ENCODE measurements at places on chromosomes 11 and 22.
A peak's percentile ranks its signal among the peaks of the same experiment; 100 is the strongest.

GRCh38 chr11:88016392-88017170 is 158.7 kb downstream of the RAB38 start:
- peak; percentile 51 for DNase-seq

- DNase-seq, result no peak
Measured at GRCh38 chr11:127972816-127973215, 614.5 kb downstream of the ETS1 start.

GRCh38 chr11:77193911-77194830 is 66.1 kb downstream of the MYO7A start:
- no peak for DNase-seq

DNA sequence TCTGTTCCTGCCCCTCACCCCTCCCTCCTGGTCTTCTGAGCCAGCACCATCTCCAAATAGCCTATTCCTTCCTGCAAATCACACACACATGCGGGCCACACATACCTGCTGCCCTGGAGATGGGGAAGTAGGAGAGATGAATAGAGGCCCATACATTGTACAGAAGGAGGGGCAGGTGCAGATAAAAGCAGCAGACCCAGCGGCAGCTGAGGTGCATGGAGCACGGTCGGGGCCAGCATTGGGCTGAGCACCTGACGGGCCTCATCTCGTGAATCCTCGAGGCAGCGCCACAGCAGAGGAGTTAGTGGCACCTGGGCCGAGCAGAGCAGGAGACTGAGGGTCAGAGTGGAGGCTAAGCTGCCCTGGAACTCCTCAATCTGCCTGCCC is 941.8 kb downstream of the BRD1 start:
- DNase-seq, result no peak

DNA sequence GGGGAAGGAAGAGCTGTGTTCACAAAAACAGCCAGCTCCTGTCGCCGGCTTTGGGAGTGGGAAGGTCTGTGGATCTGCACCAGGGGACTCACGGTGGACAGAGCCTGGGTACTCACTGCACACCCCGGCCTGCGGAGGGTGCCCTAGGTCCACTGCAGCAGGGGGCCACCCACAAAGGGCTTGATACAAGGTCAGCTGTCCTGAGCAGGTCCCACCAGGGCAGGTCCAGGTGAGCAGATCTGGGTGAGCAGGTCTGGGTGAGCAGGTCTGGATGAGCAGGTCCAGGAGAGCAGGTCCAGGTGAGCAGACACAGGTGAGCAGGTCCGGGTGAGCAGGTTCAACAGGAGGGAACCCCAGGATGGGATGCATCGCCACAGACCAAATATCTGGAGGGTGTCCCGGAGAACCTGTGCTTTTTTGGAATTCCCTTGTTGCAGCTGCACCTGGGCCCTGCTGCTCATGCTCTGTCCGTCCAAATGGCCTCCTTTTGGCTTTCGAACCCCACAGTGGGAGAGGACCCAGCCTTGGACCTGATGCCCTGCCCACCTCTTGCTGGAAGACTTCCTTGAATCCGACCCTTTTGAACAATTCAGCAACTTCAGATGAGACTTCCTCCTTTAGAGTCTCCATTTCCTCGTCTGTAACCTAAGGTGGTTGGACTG is 485.3 kb downstream of the TBC1D22A start:
- no peak for DNase-seq

DNA sequence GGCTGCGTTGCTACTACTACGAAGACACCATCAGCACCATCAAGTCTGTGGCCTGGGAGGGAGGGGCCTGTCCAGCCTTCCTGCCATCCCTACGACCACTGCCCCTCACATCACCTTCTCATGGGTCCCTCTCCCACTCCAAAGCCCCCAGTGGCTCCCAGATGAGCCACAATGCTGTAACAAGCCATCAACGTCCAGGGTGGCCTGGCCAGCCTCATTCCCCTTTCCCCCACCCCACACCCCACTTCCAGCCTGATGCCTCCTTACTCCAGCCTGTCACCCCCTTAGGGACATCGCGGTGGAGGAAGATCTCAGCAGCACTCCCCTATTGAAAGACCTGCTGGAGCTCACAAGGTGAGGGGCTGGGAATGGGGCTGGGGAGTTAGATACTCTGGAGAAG is 14.9 kb downstream of the NCF4 start:
- DNase-seq, result no peak

DNA sequence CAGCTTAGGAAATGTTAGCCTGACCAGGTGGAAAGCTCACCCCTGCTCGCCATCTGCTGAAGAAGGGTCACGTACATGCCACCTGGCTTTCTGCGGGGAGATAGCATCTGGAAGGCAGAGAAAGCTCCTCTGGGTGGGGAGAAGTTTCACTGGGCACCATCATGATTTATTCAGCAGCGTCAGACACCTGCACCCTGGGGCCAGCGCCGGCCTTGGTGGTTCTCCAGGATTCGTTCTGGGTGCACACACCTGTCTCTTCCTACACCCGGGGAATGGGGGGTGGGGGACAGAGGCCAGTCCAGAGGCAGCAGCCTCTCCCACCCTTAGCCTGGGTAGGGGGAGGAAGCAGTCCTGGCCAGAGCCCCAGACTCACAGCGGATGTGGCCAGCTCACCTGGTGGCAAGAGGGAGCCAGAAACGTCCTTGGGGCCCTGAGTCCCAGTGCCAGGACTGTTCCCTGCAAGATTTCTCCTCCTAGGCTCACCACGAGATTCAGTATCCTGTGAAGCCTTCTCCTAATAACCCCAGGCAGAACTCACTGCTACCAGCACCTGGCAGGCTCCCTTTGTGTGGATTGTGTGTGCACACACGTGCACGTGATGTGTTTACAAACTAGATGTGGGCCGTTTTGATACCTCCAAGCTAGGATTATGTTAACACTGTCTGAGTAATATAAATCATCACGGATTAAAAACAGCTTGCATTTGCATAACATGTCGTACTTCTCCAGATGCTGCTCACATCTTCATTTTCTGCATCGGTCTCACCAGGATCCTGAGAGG is 17.3 kb upstream of the RASD2 start:
- DNase-seq, result no peak

GRCh38 chr11:19218216-19218615 is 16.4 kb upstream of the CSRP3 start:
- DNase-seq, result no peak

DNA sequence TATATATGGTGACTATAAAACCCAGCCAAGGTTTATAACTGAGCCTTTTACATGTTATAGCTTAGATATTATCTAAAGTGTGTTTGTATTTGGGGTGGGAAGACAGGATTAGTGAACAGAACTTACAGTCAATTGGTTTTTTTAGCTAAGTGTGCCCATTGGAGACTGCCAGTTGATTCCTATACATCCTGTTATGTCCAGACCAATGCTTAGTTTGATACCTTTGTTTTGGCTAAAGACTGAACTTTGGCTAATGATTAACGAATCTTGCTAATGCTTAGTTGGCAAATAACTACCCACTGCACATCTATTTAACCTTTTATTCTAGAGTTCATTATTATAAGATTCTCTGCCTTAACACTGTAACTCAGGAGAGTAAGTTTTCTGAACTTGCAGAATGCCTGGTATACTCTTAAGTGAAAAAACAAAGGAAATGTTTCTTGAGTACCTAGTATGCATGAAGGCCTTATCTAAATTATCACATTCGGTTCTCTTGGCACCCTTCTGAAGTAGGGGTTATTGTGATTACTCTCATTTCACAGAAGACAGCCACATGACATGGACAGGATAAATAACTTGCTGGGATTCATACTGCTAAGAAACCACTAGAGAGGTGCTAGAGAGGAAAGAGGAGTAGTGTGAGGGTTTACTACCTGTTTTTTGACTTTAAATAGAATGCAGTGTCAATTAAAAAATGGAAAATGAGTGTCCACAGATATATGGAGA is 54.0 kb downstream of the KREMEN1 start:
- no peak for DNase-seq

- no peak for DNase-seq
Measured at GRCh38 chr22:25137577-25138525, 61.8 kb upstream of the CRYBB3 start.

- no peak for DNase-seq
Measured at GRCh38 chr11:6523253-6523652, 26.2 kb downstream of the DNHD1 start.

GRCh38 chr22:50296658-50297490 is 10.6 kb downstream of the PLXNB2 start:
- DNase-seq, result no peak

DNA sequence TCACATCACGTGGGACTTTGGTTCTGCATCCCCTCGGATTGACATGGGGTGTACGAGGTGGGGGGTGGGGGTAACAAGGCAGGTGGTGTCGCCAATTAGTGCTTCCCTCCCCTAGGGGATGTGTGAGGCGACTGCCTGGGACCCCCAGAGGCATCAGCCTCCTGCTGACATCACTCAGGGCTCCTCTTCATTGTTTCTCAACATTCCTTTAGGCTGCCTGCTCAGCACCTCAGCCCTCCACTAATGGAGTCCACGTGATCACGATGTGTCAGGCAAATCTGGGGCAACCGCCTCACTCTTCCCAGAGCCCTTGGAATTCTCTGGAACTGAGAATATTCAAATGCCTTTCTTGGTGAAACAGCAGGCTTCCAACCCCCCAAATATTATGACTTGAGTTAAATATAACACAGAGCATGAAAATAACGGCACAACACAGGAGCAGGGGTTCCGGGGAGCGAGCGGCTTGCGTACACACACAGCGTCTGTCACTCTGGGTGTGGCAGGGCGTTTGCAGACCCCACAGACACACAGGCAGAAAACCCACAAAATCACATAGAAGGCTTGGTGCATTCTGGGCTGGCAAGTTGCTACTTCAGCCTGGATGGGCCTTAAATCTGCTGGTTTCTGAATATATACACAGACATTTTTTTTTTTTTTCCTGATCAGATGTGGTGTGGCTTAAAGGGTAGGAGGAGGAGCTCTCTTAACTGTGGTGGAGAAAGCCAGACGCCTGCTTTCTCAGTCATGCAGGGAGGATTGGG is 170.1 kb upstream of the CADM1 start:
- DNase-seq, result no peak

DNA sequence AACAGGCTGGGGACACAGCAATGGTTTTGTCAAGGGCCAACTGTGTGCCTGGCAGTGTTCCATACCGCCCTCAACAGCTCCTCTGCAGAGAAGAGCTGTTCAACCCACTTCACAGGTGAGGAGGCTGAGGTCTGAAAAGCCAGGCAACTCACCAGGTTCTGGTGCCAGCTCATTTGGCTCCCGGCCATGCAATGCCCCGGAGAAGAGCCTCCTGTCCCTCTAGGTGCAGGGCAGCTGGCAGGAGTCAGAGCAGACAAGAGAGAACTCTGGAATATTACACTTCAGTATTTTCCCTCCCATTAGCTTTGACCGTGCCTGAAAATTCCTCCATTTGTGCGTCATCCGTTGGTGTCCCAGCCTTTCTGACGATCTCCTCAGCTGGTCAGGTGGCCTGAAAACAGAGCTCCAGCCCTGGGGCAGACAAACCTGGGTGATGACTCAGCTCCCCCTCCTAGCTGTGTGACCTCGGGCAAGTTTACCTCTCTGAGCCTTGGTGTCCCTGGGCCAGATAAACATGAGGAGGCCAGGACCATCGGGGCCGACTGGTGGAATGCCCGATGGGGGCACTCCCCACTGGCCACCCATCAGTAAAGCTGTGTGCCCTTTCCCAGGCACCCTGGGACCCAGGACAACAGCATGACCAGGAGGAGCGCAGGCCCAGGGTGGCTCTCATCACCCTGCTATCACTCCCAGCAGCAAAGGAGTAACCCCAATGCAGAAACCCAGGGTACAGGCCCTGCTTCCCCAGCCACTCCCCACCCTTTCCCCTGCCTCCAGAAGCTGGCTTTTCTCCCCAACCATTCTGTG is 9.6 kb upstream of the C1QTNF6 start:
- no peak for DNase-seq

GRCh38 chr11:79594834-79595233 is 154.0 kb upstream of the TENM4 start:
- DNase-seq, result no peak

DNA sequence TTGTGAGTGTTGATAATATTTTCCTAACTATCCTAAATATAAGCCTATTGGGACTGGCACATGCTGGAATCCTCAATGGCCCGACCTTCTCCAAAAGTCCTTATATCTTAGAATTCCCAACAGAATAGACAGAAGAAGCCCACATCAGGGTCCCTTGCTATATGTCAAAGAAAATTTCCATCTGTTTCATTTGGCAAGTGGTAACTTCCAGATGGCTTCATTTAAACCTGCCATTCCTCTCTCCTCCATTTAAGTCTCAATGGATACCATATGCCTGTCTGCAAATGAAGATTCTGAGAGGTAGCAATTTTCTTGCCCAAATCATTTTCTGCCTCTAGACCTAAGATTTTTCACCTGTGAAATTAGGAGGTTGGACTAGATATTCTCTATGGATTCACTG is 73.1 kb upstream of the KCNA4 start:
- DNase-seq, result no peak

- DNase-seq, result no peak
Measured at GRCh38 chr22:43854121-43854785, 8.1 kb downstream of the SULT4A1 start.

DNA sequence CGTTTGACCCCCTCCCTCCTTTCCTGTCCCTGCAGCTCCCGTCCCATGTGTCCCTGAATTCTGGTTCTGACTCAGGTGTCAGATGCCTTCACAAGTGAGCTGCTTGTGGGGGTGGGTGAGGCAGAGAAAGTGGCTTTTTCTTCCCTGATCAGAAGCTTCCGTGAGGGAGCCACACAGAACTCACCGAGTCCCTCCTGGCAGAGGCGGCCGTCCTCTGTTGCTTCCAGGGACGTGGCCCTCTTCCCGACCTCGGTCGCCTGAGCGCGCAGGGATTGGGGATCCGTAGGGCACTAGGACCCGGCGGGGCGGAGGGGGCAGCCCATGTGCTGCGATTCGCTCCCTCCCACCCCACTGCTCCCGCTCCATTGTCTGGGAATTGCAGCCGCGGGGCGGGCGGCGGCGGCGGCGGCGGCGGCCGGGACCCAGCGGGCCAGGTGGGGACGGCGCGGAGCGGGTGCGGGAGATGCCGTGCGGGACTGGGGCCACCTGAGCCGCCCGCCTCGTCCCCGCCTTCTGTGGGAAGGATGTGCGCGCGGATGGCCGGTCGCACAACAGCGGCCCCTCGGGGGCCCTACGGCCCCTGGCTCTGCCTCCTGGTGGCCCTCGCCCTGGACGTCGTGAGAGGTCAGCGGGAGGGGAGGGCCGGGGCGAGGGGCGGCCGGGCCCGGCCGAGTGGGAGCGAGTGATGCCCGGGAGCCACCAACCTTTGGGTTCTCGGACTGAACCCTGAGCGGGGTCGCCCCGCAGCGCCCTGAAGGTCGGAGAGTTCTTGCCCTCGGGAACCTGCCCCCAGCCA is at the start of gene TMEM132A:
TMEM132A (plus strand) TSS at position 351 of the 796 bp plus-strand sequence; CDS start at position 525, 174 bp downstream.
- DNase-seq, result no peak
